Kidney capillary endothelial cell (primary cell): ENCODE measurements at places on chromosomes 3 and 15.

GRCh38 chr3:169811631-169812331 is 889 bp upstream of the LRRIQ4 start:
- DNase-seq: peak; percentile 18

GRCh38 chr15:83919978-83920510 is 266.1 kb downstream of the ADAMTSL3 start:
- DNase-seq: no peak

DNA sequence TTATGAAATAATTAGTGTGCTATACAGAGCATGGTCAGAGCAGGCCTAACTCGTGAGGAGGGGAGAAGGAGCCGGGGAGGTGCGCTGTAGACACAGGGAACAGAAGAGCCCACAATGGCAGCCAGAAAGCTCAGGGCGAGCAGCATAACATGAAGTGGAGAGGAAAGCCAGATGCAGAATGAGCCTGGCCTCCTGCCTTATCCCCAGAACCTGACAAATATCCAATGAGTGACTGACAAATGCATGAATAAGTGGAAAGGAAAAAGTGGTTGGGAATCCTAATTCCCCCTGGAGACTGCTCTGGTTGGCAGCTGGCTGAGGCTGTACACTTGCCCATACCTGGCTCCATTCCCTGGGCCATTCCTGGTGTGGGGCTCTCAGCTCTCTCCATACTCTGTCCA is 9.2 kb upstream of the MST1R start:
- no peak for DNase-seq

DNA sequence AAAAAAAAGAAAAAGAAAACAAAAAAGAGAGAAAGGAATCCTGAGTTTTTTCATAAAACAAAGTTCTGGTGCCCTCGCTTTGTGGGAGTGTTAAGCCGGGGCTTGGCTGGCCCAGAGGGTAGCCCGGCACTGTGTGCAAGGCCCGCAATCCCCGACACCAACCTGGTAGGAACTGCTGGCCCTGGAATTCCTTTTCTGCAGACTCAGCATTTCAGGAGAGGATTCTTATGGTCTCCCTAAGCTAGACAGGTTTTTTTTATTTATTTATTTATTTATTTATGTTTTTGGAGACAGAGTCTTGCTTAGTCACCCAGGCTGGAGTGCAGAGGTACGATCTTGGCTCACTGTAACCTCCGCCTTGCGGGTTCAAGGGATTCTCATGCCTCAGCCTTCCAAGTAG is 238.8 kb downstream of the PDCD6IP start:
- DNase-seq: no peak

DNA sequence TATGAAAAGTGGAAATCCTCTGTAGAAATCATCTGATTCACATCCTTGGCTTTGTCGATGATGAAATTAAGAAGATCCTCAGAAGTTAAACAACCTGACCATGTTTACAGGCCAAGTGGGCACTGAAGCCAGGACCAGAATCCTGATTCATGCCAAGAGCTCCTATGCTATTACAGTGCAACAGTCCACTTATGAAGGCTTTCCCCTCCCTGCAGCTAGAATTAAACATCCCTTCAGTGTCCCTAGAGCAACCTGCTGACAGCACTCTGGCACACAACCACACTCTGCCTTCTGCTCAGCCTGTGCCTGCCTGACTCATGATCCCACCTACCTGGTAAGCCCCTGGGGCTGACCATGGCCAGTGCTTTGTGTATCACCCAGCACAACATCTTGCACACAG is 33.8 kb downstream of the TXNRD3 start:
- DNase-seq: no peak

DNA sequence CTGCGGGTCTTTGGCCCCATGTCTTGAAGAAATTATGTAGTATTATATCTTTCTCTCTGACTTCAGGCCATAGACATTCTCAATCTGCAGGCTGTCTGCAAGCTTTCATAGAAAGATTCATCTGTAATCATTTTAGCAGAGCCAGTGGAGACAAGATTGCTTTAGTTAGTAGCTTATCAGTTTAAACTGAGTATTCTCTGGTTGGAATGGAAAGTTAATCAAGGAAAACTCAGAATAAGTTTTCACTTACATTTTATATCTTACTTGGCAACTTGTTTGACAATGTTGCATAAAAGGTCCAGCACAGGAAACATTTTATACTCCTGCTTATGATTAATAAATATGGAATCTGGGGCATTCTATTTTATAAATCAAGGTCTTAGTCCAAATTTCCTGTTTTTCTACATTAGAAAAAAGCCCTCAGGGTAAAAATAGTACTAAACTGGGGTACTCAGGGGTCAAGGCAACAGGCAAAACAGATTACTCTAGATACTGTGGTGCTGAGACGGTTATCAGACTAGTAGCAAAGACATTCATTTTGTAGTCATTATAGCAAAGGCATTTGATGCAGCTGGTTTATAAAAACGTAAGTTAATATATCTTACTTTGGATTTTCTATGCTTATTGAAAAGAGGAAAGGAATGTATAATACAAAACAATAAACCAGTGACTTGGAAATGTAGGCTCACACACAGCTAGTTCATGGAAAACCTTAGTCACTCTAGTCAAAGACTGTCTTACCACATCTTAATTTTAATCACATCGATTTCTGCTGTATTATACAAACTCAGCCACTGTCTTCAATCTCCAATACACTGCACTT is 45.2 kb upstream of the FILIP1L start:
- DNase-seq: peak; percentile 73

GRCh38 chr3:171813897-171814460 is 3.7 kb upstream of the PLD1 start:
- DNase-seq: no peak

DNA sequence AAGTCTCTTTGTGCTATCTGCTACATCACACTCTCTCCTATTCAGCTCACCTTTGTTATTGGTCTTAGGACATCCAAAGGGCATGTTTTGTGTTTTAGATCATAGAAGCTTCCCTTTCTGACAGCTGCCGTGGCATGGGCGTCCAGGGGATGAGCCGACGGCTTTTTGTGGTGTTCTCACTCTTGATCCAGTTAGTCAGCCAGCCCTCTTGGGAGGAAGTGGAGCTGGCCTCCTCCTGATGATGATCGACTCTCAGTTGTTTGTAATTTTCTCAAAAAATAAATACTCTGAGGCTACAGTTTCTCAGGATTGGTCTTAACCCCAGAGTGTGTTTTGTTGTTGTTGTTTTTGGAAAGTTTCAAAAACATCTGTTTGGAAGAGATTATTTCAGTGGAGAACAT is 34.4 kb downstream of the BOC start:
- DNase-seq: no peak

- DNase-seq: peak; percentile 69
Measured at GRCh38 chr15:62125773-62126172, 39.3 kb downstream of the C2CD4B start.

GRCh38 chr15:62672268-62672667 is 370.3 kb upstream of the TPM1 start:
- no peak for DNase-seq

DNA sequence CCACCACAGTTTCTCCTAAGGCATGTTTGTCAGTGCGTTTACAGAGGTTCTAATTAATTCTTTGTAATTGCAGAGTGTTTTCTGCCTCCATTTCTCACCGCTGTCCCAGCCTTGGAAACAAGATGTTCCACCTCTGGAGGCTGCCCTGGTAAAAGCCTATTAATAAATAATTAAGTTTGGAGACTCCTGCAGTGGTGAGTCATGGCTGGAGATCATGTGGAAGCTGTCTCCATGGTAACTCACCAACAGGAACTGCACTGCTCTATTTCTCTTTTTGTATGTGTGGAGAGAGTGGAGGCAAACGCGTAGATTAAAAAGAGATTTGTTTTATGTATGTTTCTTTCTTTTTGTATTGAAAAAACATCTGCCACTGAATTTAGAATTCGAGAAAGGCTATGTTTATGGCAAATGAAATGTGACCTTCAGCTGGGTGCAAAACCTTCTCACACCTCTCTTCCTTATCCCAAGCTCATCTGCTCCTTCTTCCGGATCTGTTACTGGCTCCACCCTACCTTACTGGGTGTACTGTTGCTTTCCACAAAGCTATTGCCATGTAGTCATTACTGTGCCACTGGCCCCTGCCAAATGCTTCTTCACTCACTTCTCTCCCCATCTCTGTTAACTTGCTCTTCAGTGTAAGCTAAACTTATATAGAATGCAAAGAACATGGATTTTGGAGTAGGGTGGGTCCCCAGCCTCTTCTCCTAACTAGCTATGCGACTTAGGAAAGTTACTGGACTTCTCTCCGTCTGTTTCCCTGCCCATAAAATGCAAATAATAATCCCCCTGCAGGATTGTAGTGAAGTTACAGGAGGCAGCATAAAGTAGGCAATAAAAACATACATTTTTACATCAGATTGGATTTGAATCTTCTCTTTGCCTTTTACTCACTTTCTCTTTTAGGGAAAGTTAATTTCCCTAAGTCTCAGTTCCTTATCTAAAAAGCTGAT is 778.5 kb downstream of the NTRK3 start:
- DNase-seq: peak; percentile 0

GRCh38 chr15:81182031-81182755 is 14.5 kb upstream of the IL16 start:
- no peak for DNase-seq

GRCh38 chr3:69604735-69605450 is 134.4 kb upstream of the MITF start:
- DNase-seq: no peak

DNA sequence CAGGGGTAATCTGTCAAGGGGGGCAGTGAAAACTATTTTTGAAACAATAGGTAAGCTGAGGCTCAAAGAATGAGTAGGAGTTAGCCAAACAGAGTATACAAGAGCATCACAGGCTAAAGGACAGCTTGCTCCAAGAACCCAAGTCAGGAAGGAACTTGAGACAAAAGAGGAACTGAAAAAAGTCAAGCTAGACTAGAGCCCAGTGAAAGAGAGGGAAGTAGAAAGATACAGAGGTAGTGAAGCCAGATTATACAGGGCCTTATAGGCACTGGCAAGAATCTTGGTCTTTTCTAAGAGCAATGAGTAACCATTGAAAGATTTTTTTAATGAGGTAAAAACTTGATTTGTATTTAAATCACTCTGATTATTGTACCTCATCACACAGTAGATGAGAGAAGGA is 69.9 kb downstream of the FILIP1L start:
- DNase-seq: no peak

DNA sequence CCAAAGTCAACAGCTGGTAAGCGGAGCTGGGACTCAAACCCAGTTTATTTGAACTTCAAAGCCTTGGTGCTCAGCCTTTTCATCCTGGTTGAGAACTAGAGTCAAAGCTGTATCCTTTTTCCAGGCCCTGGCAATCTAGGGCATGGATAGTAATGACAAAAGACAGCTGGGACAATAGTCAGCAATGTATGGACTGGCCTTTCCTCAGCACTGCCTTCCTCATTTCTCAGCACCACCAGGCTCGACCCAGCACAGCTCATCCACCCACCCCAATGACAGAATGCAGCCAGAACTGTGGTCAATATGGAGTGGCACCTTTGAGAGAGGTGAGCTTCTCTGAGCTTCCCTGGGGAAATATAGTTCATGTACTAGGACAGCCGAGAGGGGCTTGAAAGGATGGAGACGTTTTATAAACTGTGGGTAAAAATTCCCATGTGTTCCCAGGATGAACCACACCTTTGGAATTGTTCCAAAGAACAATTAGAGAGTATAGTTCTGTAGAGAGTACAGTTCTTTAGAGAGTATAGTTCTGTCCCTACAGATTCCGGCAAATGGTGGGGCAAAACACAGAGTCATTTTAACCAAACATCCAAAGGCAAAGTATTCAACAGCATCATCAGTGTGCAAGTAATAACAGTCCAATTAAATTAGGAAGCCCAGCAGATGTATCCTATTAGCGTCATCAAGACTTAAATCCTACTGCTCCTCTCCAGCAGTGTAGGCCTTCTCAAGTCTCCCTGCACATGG is 30.2 kb upstream of the IREB2 start:
- DNase-seq: no peak

DNA sequence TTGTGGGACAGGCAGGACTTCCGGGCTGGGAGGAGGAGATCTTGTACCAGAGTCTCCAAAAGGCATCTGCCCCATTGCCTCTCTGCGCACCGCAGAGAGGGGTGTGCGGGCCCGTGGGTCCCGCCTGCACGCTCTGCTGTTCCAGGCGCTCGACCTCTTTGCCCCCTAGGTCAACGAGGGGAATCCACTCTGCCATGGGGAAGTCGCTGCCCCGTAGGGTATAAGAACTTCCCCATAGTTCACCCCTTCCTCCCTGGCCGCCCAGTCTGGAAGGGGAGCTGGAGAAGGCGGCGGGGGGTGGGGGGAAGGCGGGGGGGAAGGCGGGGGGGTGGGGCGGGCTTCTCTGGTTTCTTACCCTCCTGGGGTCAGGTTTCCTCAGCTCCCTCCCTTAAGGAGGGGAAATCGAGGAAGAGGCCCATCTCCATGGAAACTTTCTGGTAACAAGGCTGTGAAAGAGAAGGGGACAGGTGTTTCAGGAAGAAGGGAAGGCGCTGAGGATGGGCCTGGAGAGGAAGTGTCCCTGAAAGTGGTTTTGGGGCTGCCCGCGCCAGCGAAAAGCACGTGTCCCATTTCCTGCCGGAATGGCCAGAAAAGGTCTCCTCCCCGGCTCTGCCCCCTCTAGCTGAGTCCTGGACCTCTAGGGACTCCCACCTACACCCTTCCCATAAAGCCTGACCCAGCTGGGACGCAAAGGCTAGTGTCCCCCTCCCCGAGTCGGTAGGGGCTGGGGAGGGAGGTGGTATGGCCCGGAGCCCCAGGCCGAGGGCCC is 27.5 kb downstream of the NR1I2 start:
- DNase-seq: no peak

GRCh38 chr15:83061680-83062079 is 5.4 kb downstream of the BTBD1 start:
- DNase-seq: no peak

DNA sequence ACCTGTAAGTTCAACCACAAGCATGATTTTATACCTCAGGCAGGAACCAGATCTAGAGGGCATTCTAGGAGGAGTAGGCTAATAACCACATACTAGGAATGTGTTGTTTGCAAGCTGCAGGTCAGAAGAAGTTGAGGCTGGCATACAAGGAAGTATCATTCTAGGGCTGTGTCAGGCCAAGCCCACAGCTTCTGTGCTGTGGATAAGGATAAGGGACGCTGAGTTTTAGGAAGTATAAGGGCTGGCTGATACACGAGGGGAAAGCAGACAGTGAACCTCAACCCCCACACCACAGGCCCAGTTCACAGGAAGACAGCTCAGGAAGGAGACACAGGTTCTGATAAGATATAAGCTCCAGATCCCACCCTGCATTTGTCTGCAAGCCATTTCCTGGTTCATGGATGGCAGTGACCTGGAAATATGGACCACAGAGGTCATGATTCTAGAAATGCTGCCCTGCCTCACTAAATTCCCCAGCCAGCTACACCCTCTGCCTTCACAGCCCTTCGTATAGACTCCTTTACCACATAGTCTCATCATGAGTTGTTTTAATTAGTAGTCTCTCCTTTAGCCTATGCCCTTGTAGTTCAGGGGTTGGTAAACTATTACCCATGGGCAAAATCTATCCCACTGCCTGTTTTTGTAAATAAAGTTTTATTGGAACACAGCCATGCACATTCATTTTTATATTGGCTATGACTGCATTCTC is 260.7 kb downstream of the OPA1 start:
- peak; percentile 22 for DNase-seq

- no peak for DNase-seq
Measured at GRCh38 chr15:33621141-33621540, 310.4 kb downstream of the RYR3 start.
